ENCODE measurements at places on chromosomes 13 and 19. TPM values are rescaled to one million over a fixed set of nuclear protein-coding genes. Genes with fewer than 3 reads are reported as not detected.

- DNase-seq, result no peak
These were observed 11.2 kb downstream of the TLE2 start for GRCh38 chr19:3017923-3018322.

- no peak for DNase-seq
These were observed 334.0 kb downstream of the LIG4 start for GRCh38 chr13:107881362-107881761.

GRCh38 chr19:58468216-58468839 lies 1.4 kb downstream of the ZNF324 start:
- no peak for DNase-seq

GRCh38 chr13:93243375-93244063 lies 16.9 kb downstream of the GPC6 start:
- peak; percentile 16 for DNase-seq

The FXYD1 gene
- total RNA-seq, result 489 TPM

DNA sequence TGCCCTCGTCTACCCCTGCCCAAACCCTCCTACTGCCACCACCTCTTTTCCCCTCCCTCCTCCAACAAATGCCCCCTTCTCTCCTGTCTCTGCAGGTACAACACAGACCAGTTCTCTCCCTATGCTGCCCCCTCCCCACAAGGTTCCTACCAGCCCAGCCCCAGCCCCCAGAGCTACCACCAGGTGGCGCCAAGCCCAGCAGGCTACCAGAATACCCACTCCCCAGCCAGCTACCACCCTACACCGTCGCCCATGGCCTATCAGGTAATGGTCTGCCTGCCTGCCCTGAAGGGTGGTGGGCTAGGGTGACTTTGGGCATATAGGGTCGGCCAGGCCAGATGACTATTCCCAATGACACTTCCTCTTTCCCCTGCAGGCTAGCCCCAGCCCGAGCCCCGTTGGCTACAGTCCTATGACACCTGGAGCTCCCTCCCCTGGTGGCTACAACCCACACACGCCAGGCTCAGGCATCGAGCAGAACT lies 6.5 kb upstream of the TIMM50 start:
- peak; percentile 79 for DNase-seq

The LINGO3 gene
- not detected for total RNA-seq

DNA sequence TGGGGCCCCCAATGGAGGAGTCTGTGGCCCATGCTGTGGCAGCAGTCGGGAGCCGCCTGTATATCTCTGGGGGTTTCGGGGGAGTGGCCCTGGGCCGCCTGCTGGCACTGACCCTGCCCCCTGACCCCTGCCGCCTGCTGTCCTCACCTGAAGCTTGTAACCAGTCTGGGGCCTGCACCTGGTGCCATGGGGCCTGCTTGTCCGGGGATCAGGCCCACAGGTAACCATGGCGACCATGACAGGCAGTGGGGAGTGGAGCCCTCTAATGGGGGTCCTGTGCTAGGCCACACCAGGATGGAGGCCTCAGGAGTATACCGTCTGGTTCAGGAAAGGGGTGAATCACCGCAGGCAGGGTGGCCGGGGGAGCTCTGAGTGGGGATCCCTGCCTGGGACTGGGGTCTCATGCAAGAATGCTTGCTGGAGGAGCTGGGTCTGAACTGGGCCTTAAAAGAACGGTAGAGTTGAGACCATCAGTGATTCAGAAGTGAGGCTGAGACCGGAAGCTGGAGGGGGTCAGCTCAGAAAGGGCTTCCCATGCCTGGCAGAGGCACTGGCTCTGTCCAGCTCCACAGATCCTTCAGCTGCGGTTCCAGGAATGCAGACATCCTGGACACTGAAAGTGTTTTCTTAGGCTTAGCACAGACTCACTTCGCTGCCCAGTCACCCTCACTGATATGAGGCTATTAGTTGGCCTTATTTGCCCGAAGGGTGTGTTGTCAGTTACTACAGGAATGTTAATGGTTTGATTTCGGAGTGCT lies 29.1 kb downstream of the CNFN start:
- DNase-seq, result no peak

DNA sequence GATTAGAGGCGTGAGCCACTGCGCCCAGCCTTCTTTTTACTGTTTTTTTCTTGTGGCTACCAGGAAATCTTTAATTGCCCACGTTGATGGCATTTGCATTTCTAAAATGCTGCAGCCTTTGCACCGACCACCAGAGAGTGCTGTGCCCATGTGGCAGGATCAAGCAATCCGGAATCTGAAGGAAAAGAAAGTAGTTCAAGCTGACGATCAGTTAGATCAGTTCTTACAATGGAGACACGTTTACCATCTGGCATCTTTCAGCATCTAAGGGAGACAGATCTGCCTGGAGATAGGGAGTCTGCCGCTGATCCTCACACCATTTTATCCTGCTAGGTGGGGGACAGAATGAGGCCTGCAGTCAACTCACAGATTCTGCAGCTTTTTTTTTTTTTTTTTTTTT lies 19.9 kb downstream of the TINCR start:
- DNase-seq, result no peak

The PRR36 gene
- total RNA-seq, result 0.15 TPM

The TSEN34 gene
- 18.5 TPM for total RNA-seq

The CDK8 gene
- total RNA-seq, result 11.7 TPM

GRCh38 chr13:38166116-38166515 lies 183.5 kb upstream of the UFM1 start:
- DNase-seq, result no peak

The SLAIN1 gene
- total RNA-seq, result 7.1 TPM

- peak; percentile 95 for DNase-seq
These were observed at the start of gene RAB3D for GRCh38 chr19:11339254-11340098. Gene RAB3D (minus strand): TSS chr19:11339657. CDS start chr19:11337399, 2,258 bp downstream.

The MBD3L1 gene
- total RNA-seq, result not detected

Data from left ventricle myocardium superior (tissue), 1 donor.